Fibroblast of pulmonary artery (primary cell): ENCODE measurements at places on chromosomes 4 and X.
A peak's percentile ranks its signal among the peaks of the same experiment; 100 is the strongest.

DNA sequence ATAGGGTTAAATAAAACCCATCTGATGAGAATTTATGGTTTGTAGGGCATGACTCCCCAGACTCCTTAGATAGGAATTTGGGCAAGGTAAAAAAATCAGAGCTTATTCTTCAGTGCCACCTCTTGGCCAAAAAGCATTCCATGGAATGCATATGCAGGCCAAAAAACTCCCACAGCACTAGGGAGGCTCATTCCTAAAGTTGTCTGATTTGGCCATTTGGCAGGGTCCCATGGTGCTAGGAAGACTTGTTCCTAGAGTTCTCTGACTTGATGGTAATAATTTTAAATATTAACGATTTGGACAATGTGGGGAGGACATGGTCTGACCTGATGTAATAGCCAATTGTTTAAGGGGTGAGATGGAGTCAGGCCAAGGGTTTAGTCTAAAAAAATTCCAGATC is 93.0 kb downstream of the SPIN4 start:
- DNase-seq: no peak

DNA sequence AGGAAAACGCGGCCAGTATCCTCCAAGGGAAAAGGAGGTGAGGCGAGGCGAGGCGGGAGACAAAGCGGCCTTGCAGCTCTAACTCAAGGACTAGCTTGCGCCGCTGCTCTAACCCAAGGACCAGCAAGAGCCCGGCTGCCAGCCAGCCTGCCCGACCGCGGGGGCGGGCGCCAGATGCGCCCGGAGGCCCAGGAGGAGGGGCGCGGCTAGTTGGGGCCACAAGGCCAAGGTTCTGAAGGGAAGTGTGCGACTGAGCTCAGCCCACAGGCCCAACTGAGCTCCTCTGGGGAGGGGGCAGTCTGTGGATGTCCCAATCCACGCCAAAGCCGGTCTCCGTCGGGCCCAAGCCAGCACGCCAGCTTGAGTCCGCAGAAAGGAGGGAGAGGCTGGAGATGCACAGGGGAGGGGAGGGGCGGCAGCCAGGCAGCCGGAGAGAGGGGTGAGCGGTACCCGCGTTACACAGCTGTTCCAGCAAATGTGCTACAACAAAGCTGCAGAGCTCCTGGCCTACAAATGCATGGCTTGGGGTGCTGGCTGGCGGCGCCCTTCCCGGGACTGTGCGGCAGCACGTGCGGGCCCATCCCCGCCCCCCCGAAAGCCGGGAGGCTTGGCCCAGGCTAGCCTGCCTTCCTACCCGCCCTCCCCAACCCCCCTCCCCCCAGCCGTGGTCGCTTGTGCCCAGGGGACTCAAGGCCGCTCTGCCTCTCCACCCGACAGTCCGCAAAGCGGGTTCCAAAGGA is 637 bp downstream of the AMER1 start:
- peak; percentile 27 for DNase-seq

GRCh38 chr4:152690706-152691651 is 11.2 kb upstream of the TMEM154 start:
- no peak for DNase-seq

DNA sequence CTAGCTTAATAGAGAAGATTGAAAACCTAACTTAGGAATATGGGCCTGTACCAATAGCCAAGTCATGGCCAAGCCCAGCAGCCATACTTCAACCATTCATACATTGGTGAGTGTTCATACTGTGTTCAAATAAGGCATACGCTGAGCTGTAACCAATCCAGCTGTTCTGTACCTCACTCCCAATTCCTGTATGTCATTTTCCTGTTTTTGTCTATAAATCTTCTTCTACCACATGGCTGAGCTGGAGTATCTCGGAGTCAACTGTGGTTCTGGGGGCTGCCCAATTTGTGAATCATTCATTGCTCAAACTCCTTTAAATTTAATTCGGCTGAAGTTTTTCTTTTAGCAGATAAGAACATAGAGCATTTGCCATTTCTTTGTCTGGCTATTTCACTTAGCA is 195.3 kb upstream of the ANKRD50 start:
- DNase-seq: peak; percentile 87

GRCh38 chrX:123964156-123964834 is 2.8 kb downstream of the STAG2 start:
- DNase-seq: peak; percentile 41

DNA sequence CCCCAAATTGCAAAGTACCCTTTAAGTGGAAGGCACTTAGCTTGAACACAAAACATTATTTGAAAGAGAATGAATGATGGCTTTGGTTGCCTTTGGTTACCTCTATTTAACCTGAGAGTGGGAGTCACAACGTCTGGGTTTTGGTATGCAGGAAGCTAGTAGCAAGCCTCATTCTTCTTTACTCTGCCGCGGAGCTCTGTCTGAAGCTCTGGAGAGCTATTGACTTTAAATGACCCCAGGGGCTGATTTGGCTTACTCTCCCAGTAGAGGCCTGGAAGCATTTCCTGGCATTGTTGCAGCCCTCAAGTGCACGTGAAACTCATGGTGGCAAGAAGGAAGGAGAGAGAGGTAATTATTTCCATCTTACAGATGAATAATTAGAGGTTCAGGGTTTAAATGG is 81.8 kb upstream of the MAGEA4 start:
- peak; percentile 44 for DNase-seq
